Calu3 (cell line): ENCODE measurements at places on chromosomes 11 and 22. TPM values are rescaled to one million over a fixed set of nuclear protein-coding genes. Genes with fewer than 3 reads are reported as not detected.
A peak's percentile ranks its signal among the peaks of the same experiment; 100 is the strongest.

ART1 gene
- total RNA-seq = not detected in 2 replicates

TMEM191C gene
- total RNA-seq = 2.2 and 2.6 TPM in 2 replicates

CYTH4 gene
- 0.38 and 0.59 TPM in 2 replicates for total RNA-seq

CCDC188 gene
- not detected in 2 replicates for total RNA-seq

LRRC55 gene
- not detected in 2 replicates for total RNA-seq

HEPN1 gene
- not detected in 2 replicates for total RNA-seq

APOBEC3H gene
- not detected in 2 replicates for total RNA-seq

- peak; percentile 34 for DNase-seq
Observed at GRCh38 chr11:113806406-113806805, 26.8 kb downstream of the CLDN25 start.

DNA sequence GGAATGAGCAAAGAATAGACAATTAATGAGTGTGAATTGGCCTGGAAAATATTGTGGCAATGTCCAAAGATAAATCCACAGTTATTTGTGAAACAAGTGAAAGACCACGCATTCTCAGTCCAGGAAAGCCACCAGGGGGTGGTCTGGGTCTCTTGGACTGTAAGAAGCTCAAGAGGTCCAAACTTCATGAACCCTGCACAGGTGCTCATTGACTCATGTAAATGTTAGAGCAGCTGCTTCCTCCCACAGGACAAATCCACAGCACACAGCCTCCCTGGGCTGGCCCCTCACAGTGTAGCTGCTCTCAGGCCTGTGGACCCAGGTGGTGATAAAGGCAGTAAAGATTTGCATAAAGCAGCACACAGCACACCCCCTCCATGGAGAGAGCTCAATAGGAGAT is 114.0 kb downstream of the ZNF280B start:
- DNase-seq = no peak

DNA sequence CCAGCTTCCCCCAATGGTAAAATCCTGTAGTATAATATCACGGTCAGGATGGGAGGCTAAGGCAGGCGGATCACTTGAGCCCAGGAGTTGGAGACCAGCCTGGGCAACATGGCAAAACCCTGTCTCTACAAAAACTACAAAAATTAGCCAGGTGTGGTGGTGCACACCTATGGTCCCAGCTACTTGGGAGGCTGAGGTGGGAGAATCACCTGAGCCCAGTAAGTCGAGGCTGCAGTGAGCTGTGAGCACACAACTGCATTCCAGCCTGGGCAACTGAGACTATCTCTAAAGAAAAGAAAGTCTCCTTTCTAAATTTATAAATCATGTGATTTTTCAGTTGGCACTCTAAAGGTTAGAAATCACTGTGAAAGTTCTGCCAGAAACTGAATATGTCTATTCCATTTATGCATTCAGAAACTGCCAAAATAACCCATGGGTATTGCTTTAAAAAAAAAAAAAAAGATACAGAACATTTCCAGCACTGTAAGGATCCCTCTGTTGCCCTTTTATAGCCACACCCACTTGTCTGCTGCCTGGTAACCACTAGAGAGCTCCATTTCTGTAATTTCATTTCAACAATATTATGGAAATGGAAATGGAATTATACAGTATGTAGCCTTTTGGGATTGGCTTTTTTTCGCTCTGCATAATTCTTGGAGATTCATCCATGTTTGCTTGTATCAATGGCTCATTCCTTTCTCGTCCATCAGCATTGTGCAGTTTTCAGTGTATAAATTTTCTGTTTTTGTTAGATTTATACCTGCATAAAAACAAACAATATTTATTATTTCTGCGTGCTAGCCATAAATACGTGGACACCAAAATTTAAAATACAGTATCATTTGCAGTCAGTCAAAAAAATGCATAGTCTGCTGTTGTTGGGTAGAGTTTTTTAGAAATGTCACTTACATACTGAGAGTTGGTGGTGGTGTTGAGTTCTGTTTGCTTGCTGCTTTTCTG is 9.4 kb downstream of the CDC45 start:
- no peak for DNase-seq

DNA sequence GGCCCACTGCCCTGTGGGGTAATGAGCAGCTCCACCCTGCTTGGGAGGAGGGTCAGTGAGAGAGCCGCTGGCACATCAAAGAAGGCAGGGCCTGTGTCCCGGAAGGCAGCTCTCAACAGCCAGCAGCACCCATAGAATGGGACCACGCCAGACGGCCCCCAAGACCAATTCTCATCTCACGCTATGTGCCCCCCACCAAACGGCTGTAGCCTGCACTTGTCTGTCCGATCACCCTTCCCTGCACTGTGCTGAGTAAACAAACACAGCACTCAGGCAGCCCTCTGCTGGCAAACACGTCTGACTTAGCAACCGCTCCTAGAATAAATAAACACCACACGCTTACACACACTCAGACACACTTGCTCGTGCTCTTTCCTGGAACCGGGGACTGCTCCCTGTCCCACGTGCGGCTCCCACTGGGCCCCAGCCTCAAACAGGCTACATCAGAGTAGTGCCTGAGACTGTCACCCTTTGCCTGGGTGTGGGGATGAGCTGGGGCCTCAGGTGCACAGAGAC is 53.2 kb upstream of the CDON start:
- peak; percentile 65 for DNase-seq

DNA sequence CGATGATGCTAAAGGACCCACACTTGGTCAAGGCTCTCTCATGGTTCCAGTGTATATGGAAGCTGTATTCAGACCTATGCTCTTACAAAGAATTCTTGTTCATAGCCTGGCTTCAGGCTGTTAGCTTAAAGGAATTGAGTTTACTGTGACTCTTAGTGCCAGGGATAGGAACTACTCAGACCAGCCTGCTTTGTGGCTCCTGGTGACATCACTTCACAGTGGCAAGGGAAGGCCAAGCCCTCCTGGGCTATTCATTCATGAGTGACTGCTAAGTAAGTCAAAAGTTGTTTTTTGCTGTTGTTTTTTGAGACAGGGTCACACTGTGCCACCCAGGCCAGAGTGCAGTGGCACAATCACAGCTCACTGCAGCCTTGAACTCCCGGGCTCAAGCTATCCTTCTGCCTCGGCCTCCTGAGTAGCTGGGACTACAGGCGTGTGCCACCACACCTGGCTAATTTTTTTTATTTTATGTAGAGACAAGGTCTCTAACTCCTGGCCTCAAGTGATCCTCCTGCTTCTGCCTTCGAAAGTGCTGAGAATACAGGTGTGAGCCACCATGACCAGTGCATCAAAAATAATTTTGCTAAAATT is 9.6 kb downstream of the ART5 start:
- DNase-seq = no peak

- DNase-seq = no peak
Observed at GRCh38 chr22:23789638-23790037, 2.9 kb downstream of the SMARCB1 start.

DNA sequence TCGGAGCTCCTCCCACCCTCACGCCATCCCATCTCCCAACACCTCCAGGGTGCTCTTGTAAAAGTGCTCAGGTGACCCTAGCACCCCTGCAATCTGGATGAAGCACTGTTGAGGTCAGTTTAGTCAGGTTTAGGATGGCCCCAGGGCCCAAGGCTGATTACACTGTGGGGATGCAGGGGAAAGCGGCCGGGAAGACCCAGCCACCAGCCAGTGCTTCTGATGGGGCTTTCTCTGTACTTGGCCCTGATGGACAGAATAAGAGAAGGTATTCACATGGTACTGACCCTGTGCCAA is 28.7 kb downstream of the TPBGL start:
- DNase-seq = no peak

- DNase-seq = no peak
Observed at GRCh38 chr11:111206472-111206871, 39.1 kb upstream of the POU2AF2 start.

DNA sequence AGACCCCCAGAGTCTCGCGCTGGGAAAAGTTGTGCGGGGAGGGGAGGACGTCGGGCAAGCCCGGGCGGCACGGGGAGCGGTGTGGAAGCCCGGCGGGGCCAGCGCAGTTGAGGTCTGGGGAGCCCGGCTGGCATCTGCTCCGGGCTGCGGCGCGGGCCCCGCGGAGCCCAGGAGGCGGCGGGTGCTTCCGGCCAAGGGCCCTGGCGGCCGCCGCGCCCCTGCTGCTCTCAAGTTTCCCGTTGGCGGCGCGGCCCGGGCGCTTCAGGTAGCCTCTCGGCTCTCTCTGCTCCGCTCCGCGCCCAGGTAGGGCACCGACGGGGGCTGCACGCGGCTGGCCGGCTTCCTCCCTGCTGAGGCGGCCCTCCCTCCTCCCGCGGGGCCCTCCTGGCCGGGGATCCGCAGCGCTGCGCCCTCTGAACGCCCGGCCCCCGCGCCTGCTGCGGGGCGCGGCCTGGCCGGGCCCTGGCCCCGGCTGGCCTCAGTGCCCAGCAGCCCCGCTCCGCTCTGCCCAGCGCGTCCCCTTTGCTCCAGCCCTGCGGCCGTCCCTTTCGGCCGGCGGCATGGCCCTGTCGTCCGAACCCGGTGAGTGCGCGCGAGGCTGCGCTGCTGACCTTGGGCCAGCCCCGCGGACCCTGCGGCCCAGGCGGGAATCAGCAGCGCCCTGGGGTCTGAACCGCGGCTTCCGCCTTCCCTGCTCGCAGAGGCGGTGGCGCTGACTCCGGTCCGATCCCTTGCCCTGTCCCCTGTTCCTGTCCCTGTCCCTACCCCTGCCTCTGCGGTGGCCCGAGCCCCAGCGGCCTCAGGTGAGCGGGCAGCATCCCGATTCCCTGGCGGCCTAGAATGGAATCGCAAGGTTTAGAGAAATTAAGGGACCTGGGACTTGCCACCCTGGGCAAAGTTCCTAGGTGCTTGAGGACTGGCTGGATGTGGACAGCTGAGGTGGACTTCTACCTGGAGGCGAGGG is 4.3 kb upstream of the AMPD3 start:
- DNase-seq = peak; percentile 85

DNA sequence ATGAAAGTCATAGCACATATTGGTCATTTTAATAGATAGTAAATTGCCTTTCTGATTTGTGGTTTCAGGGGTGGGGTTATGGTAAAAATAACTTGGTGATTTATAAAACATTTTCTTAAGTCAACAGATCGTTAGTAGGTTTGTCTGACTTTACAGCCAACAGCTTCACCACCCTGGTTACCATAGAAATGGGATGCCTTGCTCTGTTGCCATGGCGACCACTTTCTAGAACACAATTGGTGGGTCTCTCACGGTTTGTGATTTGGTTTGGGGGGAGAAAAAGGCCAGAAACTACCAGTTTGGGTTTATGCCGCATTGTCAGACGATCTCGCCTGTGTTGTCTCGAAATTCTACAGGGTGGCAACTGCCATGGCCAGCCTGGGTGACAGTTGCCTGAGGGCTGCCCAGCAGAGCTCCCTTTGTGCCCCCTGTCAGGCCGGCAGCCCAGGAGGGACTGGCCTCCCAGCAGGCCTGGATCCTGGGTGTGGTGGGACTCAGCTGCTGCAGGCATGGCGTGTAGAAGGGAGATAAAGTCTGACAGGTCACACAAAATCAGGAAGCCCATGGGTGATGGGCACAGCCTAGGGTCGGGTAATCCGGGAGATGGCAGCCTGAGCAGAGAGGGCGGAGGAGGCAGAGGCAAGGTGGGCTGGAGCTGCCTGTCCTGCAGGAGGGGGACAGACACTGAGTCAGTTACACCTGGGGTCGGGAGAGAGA is 30.9 kb downstream of the KCNC1 start:
- no peak for DNase-seq

DNA sequence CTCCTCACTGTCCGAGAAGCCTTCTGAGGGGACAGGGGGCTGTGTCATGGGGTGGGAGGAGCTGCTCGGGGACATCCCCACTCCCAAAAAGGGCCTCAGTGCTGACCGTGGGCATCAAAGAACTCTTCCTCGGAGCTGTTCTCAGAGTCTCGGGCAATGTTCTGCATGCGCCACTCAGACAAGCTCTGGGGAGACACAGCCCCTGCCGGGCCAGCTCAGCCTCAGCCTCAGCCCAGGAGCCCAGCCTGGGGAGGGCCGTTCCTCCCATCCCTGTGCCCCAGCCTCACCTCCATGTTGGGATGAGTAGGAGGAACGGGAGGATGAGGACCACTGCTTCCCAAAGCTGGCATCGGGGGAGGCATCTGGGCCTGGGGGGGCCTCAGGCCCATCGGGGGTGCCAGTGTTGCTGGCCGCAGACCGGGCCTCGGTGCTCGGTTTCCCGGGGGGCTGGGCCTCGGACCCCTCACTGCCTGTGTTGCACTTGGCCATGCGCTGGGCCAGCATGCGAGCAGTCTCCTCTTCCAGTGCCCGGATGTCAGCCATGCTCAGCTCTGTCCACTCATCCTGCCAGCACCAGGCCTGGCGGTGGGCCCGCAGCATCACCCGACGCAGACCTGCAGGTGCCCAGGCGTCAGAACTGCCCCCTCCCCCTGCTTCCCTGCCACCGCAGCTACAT is 5.2 kb downstream of the PITPNM1 start:
- no peak for DNase-seq

- no peak for DNase-seq
Observed at GRCh38 chr11:92406472-92406871, 181.9 kb downstream of the FAT3 start.

- DNase-seq = no peak
Observed at GRCh38 chr11:66523611-66524010, 13.2 kb downstream of the BBS1 start.

DNA sequence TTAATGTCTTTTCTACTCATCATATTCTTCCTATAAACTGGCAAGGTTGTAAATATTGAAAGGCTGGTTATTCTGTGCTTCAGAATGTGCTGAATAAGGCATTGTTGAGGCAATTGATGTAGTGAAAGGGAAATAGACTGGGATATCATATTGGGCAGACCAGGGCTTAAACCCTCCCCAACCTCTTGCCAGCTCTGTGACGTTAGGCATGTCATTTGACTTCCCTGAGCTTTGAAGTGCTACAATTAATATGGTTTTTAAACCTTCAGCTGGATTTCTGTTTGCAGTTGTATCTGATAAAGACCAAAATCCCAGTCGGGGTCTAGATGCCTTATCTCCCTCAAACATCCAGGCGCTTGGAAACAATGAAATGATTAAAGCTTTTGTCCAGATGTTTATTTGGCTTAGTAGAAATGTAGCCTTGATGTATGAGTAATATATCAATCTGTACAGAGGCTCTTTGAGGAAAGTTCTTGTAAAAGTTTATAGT is 208.1 kb downstream of the DBX1 start:
- no peak for DNase-seq
